ENCODE measurements at places on chromosomes 2 and 18.
A peak's percentile ranks its signal among the peaks of the same experiment; 100 is the strongest.

- DNase-seq, result no peak
Measured at GRCh38 chr2:140270224-140270623, 1490.0 kb upstream of the NXPH2 start.

GRCh38 chr2:171166328-171166983 is 5.8 kb upstream of the TLK1 start:
- DNase-seq, result no peak

- no peak for DNase-seq
Measured at GRCh38 chr2:113157897-113158753, 15.6 kb upstream of the PSD4 start.

DNA sequence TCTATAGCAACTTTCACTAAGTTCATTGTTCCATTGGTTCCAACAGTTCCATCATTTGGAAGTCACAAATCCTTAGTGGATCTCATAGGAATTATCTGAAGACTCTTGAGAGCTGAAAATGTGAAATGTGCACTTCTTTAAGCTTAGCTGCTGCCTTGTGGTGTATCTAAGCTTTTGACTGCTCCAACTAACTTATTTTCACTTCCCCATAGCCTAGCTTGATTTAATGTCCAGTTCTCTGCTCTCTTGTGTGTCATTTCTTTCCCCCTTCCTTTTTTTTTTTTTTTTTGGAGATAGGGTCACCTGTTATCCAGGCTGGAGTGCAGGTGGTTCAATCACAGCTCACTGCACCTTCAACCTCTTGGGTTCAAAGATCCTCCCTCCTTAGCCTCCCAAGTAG is 34.9 kb upstream of the CD302 start:
- no peak for DNase-seq

DNA sequence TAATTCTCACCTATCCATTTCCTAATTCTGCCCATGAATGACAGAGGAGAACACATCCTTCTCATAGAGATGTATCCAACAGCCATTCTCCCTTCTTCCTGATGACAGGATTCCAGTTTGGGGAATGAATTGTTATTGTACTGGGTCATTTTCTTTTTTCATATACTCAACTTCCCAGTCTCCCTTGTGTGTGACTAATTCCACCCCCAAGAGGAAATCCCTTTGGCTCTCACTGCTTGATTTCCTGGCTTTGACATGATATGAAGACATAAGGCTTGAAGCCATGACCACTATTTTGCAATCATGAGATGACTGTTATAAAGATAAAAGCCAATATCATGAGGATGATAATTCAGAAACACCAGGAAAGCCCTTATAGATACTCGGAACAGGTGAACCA is 384.7 kb upstream of the ACVR2A start:
- no peak for DNase-seq

- DNase-seq, result no peak
Measured at GRCh38 chr2:15510131-15510530, 51.0 kb downstream of the NBAS start.

- no peak for DNase-seq
Measured at GRCh38 chr18:32613821-32614220, 143.1 kb upstream of the GAREM1 start.

DNA sequence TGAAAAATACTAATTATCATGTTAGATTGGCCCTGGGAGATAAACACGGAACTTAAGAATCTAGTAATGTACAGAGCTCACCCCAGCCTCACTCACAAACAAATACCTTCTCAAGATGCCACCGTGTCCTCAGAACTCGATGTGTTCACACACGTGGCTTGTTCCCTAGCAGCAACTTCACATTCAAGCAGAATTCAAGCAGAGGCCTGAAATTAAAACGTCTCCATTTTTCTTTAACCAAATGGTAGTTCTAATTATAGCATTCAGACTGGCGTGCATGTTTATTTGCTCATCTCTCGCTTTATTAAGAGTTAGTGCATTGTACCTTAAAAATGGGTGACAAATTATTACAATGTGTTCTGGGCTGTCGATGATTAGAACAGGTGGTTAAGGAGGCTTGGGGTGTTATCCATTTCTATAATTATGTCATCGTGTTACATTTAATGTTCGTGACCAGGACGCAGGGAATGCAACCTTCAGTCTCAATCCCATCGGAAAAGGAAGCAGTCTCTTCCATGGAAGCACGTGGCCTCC is 57.3 kb upstream of the SLC66A3 start:
- no peak for DNase-seq

GRCh38 chr2:8316356-8316755 is 365.5 kb upstream of the ID2 start:
- no peak for DNase-seq

- DNase-seq, result peak; percentile 56
Measured at GRCh38 chr2:86704459-86704971, 15.6 kb upstream of the RMND5A start.

DNA sequence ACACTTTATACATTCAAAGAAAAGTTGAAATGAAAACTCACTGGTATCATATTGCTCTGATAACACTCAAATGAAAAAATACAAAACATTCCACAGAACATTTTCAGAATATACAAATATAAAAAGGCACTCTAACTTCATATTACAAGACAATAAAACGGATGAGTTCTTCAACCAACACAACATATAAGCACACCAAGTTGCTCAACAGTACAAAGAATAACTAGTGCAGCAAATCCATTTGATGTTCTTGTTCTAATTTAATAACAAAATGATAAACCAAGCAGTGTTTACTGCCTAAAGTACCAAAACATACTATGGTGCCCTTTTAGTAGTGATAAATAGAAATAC is 60.8 kb upstream of the PGAP1 start:
- no peak for DNase-seq

DNA sequence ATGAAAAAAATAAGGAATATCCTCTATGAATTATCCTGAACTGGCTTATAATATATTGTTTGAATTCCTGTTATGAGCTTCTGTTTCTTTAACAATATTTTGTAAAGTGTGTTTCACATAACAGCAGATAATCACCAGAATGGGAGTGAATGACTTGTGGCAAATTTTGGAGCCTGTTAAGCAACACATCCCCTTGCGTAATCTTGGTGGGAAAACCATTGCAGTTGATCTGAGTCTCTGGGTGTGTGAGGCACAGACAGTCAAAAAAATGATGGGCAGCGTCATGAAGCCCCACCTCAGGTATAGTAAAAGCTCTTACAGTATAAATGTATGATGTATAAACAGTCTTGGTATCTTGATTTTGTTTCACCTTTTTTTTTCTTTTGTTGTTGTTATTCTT is 5.9 kb downstream of the GEN1 start:
- DNase-seq, result no peak

DNA sequence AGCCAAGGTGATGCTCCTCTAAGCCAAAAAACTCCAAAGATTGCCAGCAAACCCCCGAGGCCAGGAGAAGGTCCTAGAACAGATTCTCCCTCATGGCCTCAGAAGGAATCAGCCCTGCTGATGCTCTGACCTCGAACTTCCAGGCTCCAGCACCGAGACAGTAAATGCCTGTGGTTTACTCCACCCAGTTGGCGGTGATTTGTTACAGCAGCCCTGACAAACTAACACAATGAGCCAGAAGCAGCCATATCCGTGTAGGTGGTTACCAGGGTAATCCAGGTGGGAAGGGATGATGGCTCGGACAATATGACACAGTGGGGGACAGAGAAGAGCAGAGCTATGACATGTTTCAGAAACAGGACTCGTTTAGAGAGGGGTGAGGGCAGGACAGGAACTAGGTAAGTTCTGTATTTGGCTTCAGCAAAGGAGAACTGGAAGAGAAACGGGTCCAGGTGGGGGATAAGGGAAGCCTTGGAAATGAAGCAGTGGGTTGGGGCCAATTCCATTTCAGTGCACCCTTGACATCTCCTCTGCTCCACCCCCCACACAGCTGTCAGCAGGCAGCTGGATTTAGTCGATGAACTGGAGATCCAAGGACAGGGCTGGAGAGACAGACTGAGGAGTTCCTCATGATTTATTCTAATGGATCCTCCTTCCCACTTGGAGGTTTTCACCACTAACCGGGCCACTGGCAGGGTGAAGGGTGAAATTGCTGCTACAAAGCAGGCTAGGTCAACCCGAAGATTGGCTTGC is 179.7 kb upstream of the SH3BP4 start:
- DNase-seq, result no peak

DNA sequence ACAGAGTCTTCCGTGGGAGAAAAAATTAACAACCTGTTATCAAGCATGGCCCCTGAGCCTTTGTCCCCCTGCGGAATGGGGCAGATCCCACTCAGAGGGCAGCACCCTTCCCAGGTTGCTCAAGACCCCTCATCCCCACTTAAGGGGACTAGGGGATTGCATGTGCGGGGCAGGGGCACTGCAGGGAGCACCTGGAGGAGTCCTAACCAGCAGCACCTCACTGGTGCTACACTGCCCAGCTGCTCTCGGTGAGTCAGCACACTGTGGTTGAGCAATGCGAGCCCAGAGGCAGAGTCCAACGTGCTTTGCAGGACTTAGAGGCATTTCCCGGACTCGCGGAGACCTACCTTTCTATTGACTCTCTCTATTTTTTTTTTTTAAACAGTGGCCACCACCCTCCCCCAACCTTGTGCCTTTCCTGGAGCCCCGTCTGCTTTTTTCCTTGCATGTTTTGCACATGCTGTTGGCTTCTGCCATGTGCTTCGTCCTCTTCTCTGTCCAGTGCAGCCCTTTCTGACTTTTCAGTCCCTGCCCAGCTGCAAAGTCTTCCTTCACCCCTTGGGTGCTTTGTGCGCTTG is 74.0 kb downstream of the IL1R2 start:
- DNase-seq, result peak; percentile 55

DNA sequence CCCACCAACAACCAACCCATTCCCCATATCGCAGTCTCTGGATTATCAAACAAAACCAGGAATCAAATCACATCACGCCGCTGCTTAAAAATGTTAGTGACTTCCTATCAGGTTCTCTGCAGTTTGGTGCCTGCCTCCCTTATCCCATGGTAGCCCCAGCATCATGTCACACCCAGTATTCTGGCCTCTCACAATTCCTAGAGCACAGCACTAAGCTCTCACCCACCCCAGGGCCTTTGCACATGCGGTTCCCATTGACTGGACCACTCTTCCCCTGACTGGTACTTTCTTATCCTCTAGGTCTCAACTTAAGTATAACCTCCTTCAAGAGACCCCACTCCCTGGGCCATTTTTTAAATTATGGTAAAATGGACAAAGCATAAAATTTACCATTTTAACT is 12.8 kb downstream of the ATP8B1 start:
- DNase-seq, result no peak

DNA sequence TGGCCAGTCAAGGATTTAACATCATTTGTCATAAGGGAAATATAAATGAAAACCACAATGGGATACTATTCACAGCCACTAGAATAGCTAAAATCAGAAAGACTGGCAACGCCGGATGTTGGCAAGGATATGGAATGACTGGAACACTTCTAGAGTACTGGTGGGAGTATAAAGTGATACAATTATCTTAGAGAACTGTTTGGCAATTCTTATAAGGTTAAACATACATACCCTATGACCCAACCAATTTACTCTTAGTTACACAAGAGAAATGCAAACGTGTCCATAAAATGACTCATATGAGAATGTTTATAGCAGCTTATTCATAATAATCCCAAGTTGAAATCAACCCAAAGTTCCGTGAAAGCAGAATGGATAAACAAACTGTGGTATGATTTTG is 35.1 kb downstream of the MAPK4 start:
- no peak for DNase-seq

GRCh38 chr2:232319803-232320442 is 58.6 kb upstream of the ALPP start:
- no peak for DNase-seq

DNA sequence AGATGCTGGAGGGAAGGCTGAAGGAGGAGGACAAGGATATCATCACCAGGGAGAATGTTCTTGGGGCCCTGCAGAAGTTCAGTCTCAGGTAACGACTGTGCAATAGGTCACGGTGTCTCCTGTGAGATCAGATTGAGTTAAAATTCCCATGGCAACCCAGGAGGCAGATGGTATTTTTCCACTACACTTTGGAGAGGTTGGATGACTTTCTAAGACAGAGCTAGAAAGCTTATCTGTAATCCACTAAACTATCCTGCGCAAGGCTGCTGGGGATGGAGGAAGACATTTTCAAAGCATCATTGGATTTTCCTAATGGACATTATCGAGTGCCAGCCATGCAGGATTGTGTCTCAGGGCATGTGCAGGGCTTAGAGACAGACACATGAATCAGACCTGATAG is 74.6 kb downstream of the ARMC9 start:
- no peak for DNase-seq

DNA sequence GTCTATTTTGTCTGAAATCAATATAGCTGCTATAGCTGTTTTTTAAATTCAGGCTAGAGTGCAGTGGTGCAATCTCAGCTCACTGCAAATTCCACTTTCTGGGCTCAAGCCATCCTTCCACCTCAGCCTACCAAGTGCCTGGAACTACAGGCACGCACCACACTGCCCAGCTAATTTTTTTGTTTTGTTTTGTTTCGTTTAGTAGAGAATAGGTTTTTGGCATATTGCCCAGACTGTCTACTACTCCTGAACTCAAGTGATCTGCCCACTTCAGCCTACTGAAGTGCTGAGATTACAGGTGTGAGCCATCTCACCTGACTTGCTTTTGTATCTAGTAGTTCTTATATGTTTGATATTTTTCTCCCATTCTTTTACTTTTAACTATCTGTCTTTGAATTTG is 259.7 kb downstream of the CDH19 start:
- no peak for DNase-seq

- no peak for DNase-seq
Measured at GRCh38 chr2:133748007-133748700, 179.9 kb upstream of the NCKAP5 start.

- no peak for DNase-seq
Measured at GRCh38 chr18:51330148-51330547, 132.7 kb upstream of the MEX3C start.

DNA sequence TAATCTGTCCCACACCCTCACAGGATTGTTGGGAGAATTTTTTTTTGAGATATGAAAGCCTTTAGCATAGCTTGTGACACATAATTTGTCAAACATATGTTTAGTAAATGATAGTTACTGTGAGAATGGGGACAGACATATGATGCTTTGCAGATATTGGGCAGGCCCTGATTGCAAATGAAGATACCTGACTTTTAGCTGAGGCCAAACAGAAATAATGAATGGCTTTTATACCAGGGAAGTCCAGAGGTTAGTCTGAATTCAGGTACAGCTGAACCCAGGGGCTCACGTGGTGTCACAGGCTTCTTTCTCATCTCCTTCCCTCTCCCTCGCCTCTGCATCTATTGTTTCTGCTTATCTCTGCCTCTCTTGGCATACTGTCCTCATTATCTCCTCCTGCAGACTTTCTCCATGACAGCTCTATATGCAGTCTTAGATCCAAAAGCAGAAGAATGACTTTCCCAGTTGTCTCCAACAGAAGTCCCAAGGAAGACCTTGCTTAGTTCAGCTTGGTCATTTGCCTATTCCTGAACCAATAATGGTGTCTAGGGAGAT is 4.9 kb upstream of the WNT10A start:
- no peak for DNase-seq

GRCh38 chr2:69092857-69093256 is 79.9 kb downstream of the ANTXR1 start:
- DNase-seq, result no peak

All from Right ventricle myocardium superior (tissue), 1 donor.